IPS-NIHi11 (cell line): ENCODE measurements at places on chromosomes 11 and 22.
A peak's percentile ranks its signal among the peaks of the same experiment; 100 is the strongest.

DNA sequence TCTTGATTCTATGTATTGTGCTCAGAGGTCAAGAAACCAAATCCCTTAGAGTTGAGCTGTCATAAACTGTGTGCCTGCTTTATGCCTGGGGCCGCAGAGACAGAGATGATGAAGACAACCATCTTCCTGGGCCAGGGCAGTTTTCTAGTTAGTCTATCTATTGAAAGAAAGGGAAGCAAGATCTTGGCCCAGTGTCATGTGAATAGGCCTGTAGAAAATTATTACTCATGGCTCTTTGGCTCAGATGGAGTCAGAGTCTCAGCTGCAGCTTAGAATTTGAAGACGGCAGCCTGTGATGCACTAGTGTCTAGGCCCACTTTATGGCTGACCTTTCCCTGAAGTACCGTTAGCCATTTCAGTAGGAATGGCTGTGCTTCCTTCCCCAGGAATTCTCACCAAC, 112.0 kb downstream of the DBX1 start:
- DNase-seq, result no peak

DNA sequence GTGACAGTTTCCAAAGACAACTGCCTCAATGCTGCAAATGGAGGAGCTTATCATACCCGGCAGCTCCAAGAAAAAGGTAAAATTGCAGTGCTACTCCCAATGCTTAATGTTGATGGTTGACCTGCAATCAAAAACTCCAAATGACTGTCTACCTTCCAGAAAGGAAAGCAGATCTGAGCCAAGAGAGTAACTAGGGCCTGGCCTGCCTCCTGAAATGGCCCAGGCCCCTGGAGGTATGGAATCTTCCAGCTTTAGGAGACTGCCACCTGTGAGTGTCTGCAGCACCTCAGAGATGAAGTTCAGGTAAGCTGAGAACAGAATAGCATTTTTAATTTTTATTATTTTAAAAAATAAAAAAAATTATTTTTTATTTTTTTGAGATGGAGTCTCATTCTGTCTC, 23.7 kb downstream of the EXPH5 start:
- no peak for DNase-seq

DNA sequence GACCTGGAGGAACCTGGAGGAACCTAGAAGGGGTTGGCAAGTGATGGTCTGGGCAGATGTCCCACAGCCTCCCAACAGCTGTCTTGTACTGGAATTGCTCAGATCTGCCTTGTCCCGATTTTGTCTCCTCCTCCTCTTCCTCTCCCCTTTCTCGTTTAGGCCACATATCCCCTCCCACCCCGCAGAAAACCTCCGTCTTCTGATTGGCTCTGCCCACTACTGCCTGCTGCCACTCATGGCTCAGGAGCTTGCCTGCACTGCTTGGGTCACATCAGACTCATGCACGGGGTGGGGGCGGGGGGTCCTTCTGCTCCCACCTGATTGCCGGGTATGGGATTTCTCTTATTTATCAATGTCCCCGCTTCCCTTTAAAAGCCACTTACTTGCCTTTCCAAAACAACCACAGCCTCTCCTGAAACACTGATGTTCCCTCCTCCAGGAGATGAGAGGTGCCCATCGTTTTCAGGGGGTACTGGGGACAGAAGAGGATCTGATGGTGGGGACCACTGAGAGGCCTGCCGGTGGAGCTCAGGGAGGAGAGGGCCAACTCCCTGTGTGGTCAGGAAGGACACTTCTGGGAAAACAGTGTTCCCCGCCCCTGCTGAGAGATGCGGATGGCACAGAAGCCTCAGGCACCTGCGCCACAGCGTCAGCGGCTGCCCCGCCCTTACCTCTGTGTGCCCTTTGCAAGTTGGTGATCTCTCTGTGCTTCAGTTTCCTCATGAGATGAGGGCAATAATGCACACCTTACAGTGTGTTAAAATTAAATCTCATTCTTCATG, 14.7 kb downstream of the TOM1 start:
- peak; percentile 55 for DNase-seq

DNA sequence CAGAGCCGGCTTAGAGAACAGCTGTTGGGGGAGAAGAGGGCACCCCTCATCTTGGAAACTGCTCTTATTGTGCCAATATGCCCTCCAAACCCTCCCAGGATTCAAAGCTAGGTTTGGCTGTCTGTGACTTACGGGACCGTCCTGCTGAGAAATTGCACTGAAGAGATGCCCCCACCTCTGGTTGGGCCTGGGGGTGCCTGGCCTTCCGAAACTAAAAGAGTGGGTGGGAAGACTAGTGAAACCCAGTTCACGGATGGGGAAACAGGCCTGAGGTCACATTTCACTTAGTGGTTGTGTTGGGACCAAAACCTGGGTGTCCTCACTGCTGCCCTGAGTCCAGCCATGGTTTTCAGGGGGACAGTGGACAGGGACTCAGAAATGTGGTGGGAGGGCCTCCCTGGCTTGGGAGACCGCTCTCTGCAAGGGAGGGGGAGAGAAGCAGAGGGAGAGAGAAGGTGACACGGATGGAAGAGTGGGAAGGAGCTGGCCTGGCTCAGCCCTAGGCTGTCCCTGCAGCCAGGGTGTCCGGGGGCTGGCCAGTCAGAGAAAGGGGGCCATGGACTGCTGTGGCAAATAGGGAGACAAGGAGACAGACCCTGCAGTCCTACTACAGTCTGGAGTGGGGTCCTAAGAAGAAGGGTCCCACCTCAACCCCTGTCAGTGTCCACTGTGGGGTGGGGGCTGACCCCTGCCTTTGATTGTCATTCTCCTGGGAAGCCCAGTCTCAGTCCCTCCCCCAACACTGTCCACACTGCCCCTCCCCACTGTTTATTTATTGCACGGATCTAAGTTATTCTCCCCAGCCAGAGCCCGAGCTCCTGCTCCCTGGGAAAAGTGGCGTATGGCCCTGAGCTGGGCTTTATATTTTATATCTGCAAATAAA, 13.6 kb downstream of the MAFF start:
- no peak for DNase-seq

GRCh38 chr22:18078329-18079041, 695 bp downstream of the PEX26 start:
- peak; percentile 52 for DNase-seq

DNA sequence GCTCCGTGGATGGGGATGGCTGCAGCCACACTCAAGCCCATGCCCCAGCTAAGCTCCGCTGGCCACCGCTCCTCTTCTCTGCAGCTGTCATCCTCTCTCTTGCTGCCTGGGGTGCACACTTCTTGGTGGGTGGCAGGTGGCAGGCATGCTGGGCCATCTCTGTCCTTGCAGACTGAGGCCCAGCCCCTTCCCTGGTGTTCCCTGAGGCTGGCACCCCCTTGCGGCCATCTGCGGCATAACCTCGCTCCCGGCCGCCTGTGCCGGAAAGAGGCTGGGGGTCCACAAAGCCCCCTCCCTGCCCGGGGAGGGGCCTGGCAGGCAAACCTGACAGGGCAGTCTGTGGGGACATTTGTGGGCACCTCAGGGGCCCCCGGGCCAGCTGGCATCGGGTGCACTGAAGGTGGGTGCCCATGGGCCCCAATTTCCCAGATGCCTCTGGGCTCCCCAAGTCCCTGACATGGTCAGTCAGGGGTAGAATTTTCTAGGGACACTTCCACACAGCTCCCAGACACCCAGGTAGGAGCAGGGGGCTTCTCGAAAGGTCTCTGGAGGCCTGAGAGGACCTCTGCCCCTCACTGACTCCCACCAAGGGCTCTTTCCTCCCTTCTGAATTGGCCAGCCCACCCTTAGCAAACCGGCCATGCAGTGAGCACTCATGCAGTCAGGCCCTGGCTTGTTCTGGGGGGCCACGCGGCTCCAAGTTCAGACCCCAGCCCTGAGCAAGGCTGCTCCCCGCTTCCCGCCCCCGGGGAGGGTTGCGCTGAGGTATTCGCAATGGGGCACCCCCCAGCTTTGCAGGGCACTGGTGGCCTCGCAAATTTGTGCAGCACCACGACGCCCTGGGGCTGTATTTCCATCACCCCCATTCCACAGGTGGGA, 23.5 kb upstream of the TH start:
- DNase-seq, result peak; percentile 85

GRCh38 chr11:112123129-112123528, 36.5 kb downstream of the SDHD start:
- DNase-seq, result no peak

DNA sequence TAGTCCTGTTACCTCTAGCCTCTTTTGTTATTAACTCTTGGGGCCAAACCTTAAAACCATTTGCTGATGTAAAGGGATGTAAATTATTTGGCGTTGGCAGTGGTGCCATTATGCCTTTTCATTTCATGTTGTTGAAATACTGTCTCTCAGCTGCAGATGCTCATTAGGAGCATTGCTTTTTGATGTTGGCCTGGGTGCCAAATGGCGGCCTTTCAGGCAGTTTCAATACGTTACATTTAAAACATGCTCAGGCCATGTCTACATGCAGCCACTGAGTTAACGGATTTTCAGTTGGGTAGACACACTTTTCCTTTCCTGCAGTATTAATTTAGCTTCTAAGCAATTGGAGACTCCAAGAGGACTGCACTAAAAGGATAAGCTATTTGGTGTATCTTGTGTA, 5.3 kb downstream of the NCAM1 start:
- no peak for DNase-seq

GRCh38 chr11:85810521-85810870, 445 bp downstream of the SYTL2 start:
- peak; percentile 17 for DNase-seq

DNA sequence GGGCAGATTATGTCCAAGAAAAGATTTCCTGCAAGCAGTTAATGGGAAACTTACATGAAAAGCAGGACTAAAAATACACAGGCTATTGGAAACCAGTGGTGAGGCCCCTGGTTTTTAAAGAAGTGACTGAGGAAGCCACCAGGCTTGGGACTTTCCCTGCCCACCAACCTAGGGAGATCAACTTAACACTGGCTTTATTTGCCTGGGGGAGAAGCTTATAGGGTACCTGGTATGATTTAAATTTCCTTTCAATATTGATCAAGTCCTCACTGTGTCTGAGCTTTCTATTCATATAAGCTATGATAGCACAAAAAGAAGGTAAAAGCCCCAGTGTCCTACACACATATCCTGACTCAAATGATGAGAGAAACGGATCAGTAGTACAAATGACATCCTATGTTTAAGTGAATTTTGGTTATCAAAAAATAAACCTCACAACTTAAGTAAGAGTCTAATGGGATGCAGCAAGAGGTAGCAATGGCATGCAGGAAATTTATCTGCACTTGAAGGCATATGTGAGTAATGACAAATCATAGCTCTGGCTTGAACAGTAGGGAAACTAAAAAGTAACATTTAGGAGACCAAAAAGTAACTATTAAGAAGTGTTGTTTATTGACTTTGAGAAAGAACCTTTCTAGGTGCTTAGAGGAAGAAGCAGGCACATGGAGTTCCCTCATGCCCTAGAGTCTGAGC, 85.3 kb downstream of the GAB2 start:
- no peak for DNase-seq

- DNase-seq, result no peak
These were observed 4.2 kb upstream of the SCARF2 start for GRCh38 chr22:20441631-20442484.

DNA sequence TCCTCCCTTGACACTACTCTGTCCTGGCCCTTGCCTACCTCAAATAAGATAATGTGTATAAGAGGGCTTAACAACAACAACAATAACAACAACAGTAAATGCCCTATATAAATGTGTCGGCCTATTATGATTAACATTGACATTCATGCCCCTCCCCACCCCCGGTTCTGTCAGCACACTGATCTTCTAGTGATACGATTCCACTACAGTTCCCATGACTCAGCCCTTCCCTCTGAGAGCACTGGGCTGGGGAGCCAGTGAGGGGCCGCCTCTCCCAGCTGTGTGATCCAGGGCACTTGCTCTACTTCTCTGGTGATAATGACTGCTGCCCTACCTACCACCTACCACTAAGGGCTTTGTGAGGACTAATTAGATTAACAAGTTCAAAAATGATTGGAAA, 92.2 kb upstream of the PHOX2A start:
- no peak for DNase-seq

DNA sequence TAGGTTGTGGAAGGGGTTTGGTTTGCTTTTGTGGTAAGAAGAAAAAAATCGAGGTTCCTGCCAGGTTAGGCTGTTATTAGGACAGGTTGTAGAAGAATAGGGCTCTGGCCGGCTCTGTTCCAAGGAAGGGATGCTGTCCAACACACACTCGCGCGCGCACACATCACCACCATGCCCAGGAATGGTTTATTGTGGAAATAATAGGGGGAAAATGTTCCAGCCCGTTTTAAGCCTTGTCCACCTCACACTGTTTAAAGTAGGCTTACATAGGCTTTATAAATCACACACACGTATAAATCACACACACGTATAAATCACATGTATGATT, 1.2 kb upstream of the ARHGAP20 start:
- DNase-seq, result no peak

DNA sequence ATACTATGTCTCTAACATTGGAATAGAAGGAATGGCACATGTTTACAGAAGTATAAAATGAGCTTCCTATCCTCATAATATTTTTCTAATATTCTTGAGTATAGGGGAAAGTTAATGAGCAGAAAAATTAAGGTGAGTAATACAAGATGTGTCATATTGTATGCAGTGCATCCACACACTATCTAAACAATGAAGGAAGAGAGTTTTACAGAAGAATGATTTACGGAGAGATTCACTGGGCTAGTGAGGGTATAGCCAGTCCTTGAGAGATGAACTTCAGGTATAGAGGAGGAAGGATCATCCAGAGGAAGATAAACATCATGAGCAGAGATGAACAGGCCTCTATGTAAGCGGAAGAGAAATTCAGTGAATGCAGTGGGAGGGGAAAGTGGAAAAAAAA, 569.0 kb downstream of the CNTN5 start:
- no peak for DNase-seq

- no peak for DNase-seq
These were observed 3.6 kb downstream of the RASD2 start for GRCh38 chr22:35544189-35544588.

DNA sequence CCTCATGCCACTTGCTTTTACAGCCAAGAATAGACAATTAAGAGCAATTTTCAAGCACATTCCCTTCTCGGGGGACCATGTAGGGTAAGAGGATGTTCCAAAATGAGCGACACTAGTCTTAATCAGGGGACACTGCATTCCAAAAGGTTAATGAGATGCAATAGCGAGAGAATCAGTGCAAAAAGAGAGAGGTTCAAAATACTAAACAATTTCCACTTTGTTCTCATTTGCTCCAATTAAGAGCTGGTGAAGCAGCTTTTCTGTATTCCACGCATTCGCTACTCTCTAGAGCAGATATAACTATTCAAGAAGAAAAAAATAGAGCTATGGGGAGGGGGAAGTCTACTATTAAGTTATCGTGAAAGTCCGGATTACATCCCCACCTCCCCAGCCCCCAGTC, 811 bp downstream of the LRRC4C start:
- DNase-seq, result no peak

DNA sequence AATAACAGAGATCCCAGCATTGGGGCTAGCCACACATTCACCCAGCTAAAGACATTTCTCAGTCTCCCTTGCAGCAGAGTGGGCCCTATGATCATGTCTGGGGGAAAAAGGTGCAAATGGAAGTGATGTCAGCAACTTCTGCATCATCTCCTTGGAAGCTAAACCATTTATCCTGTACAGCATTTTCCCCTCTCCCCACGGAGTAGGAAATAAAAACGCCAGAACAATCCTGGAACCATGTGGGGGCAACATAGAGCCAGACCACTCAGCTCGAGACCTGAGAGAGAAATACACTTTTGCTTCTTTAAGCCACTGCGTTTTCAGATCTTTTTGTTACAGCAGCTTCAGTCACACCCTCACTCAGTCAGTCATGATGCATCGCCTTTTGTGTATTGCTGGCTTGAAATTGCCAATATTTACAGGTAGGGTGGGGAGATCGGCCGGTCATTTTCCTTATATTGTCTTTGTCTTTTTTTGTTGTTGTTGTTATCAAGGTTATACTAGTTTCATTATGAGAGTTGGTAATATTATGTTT, 9.1 kb upstream of the RAC2 start:
- DNase-seq, result no peak
